ENCODE measurements at places on chromosomes 3 and 15.

GRCh38 chr15:79433276-79433990, 1.3 kb downstream of the MINAR1 start:
- no peak for DNase-seq

- DNase-seq = no peak
These were observed 176.6 kb downstream of the XXYLT1 start for GRCh38 chr3:195094191-195094921.

- DNase-seq = peak; percentile 13
These were observed 993 bp downstream of the STXBP5L start for GRCh38 chr3:120908795-120909601.

GRCh38 chr3:107241217-107241616, 136.0 kb upstream of the CCDC54 start:
- peak; percentile 57 for DNase-seq

GRCh38 chr3:13401149-13401548, 19.0 kb downstream of the NUP210 start:
- no peak for DNase-seq

GRCh38 chr3:9917820-9918219, 922 bp downstream of the IL17RC start:
- DNase-seq = no peak

GRCh38 chr15:68433551-68433950, 1.6 kb upstream of the ITGA11 start:
- no peak for DNase-seq

DNA sequence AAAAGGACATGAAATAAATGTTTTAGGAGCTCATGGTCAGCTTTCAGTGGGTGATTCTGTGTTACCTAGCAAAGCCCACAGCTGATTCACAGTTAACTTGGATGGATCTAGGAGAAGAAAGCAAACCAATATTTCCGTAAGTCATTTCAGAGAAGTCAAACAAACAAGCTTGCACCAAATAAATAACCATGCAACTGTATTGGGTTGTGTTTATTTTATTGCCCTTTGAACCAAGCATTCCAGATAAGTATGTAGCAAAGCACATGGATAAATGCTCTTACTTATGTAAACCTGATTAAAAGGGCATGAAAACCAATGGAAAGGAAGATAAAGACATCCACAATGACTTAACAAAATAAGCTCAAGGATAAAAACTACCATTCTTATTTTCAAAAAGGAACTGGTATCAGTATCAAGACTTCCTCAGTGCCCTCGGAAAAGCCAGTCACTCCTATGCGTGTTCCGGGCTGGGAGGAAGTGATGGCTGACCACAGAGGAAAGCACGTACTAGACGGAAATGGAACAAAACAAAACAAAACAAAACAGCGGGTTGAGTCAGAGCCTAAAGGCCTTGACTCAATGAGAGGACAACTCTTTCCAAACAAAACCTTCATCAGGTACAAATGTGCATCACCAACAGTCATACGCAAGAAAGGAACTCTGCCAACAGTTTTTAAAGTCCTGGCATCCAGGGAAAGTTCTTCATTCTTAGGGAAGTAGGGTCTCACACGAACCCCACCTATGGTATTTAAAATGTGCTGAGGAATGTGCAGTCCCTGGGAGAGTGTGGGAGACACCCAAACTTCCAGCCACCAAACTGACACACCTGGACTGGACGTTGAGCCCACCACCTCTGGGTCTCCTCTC, 103.3 kb downstream of the SNRK start:
- peak; percentile 70 for DNase-seq

DNA sequence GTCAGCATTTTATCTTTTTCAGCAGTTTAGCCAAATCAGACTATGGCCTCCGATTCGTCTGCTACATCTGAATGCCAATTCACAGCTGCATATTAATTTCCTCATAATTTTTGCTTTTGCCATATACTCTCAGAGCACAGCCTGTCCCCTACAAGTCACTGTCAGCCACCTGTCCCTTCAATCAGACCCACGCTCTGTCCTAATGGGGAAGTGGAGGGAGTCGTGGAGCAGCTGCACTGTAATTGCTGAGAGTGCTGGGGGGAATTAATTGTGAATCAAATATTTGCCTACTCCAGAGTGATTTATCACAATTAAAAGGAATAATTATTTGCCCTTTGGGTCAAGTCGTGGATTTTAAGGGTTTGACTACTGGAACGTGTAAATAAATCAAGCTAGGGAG, 75.5 kb downstream of the EBLN2 start:
- no peak for DNase-seq

GRCh38 chr15:92625251-92625980, 30.2 kb downstream of the FAM174B start:
- peak; percentile 36 for DNase-seq

DNA sequence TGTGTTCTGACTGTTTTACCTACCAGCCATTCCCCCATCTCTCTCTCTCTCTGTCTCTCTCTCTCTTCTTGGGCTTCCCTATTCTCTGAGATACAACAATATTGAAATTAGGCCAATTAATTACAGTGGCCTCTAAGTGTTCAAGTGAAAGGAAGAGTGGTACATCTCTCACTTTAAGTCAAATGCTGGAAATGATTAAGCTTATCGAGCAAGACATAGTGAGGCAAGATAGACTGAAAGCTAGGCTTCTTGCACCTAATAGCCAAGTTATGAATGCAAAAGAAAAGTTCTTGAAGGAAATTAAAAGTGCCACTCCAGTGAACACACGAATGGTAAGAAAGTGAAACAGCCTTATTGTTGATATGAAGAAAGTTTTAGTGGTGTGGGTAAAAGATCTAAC, 21.3 kb downstream of the SNRK start:
- DNase-seq = no peak

GRCh38 chr3:16286161-16286560, 21.1 kb downstream of the OXNAD1 start:
- no peak for DNase-seq

Data from MM.1S (cell line).